Activated CD8-positive, alpha-beta memory T cell treated with anti-CD3 and anti-CD28 coated beads for 1 hour (primary cell): ENCODE measurements at places on chromosomes 6 and 20.

- no peak for DNase-seq
These were observed 10.4 kb downstream of the TRIM31 start for GRCh38 chr6:30102414-30102969.

- no peak for DNase-seq
These were observed 1405.5 kb downstream of the GRIK2 start for GRCh38 chr6:102799051-102799450.

GRCh38 chr6:45521226-45521625 lies 143.5 kb upstream of the SUPT3H start:
- no peak for DNase-seq

- DNase-seq = no peak
These were observed 842.1 kb upstream of the ADGRB3 start for GRCh38 chr6:67792996-67793395.

- no peak for DNase-seq
These were observed 81.7 kb downstream of the DNAH8 start for GRCh38 chr6:38796850-38797249.

DNA sequence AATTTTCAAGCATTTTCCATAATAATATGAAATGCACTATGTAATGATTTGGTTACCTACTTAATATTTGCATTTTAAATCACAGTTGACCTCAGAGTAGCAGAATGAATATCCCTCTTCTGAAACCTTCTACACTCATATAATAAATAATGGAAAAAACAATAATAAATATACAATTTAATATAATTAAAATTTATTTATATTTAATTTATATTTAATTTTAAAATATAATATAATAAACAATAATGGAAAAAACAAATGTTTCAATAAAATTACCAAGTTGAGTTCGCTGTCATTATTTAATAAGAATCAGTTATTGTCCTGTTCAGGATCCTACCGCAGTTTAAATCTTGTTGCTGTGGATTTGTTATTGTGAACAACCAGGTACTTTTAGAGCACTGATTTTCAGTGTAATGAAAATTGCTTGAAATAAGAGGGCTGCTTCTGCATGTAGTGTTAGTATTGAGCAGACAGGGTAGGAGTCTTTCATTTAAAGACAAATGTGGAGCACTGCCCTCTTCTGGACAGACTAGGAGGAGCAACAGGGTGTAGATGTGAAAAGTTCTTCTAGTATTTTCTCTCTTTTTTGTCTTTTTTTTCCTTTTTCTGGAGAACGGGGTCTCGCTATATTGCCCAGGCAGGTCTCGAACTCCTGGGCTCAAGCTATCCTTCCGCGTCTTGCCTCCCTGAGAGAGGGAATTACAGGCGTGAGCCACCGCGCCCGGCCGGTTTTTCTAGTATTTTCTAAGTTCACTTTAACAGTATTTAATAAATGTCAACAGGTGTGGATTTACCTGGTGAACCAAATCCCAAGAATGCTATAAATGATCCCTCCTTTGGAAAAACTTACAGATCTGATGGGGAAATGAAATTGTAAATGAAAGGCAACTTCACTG lies 13.6 kb downstream of the TRAPPC3L start:
- peak; percentile 23 for DNase-seq

- DNase-seq = no peak
These were observed 15.4 kb upstream of the GJE1 start for GRCh38 chr6:142117366-142117765.

DNA sequence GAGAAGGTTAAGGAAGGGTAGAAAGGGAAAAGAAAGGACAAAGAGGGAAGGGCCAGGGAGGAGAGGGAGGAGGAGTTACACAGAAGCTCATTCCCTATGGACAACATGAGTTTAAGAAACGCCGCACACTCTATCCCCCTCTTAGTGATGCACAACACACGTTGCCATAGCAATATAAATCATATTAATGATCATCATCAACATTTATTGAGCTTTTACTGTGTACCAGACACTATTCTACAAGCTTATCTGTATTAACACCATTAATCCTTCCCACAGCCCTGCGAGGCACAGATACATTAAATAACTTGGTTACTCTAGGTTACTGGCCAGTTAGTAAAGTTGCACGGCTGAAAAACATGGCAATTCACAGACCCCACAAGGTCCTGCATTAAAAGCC lies 234.8 kb downstream of the PTPRT start:
- DNase-seq = no peak

- DNase-seq = no peak
These were observed 145.8 kb downstream of the DTNBP1 start for GRCh38 chr6:15516923-15517560.

- DNase-seq = no peak
These were observed 11.7 kb downstream of the UST start for GRCh38 chr6:148758492-148758891.
